GM23338 (cell line): ENCODE measurements at places on chromosomes 1 and 21. TPM values are rescaled to one million over a fixed set of nuclear protein-coding genes. Genes with fewer than 3 reads are reported as not detected.

INKA2 gene
- 2.8 and 3.7 TPM in 2 replicates for polyA plus RNA-seq

PRR9 gene
- polyA plus RNA-seq, result not detected in 2 replicates

ASAP3 gene
- 28.0 and 31.3 TPM in 2 replicates for polyA plus RNA-seq

AVPR1B gene
- polyA plus RNA-seq, result 0.09 and 0.24 TPM in 2 replicates

CYP2J2 gene
- polyA plus RNA-seq, result 1.1 and 1.4 TPM in 2 replicates

PTGS2 gene
- 0.11 and 0.12 TPM in 2 replicates for polyA plus RNA-seq
